SK-N-SH treated with all-trans-retinoic acid at 6 μM for 48 hours (cell line): ENCODE measurements at places on chromosomes 4 and X.

GRCh38 chr4:120924931-120925330 lies 2.4 kb upstream of the PRDM5 start:
- no peak for ATAC-seq

DNA sequence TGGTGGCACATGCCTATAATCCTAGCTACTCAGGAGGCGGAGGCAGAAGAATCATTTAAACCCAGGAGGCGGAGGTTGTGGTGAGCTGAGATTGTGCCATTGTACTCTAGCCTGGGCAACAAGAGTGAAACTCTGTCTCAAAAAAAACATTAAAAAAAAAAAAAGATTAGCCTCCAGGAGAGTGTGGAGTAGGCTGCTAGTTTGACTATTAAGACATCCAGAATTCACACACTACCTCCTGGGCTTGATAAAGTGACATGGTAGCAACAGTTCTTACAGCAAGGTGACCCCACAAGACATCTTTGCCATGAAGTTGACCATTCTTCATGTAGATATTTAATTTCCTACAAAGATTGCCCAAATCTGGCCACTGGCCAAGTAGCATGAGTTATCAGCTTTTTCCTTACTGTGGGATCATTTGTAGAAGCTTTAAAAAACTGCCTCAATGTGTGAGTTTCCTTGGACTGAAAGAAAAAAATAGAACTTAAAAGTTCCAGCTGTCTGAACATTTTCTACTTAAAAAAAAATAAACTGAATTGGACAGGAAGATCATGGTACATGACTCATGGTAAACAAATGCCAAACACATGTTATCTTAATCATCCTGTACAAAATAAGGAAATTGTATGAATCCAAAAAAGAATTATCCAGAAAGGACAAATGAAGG lies 35.3 kb upstream of the SPRY1 start:
- peak; percentile 75 for ATAC-seq

DNA sequence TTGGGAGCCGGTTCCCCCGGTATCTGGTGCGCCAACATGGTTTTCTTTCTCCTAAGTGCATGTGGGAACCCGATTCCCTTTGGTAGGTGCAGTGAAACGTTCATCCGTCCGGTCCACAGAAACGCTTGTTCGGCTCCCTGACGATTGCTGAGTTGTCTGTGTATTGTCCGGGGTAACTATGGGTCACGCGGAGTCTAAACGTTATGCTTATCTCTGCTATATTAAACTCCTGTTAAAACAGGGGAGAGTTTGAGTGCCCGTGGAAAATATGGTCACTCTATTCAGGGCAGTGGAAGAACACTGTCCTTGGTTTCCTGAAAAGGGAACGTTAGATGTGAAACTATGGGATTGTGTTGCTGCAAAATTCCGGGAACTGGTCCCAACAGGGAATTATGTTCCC lies 32.4 kb upstream of the MGST2 start:
- no peak for ATAC-seq

DNA sequence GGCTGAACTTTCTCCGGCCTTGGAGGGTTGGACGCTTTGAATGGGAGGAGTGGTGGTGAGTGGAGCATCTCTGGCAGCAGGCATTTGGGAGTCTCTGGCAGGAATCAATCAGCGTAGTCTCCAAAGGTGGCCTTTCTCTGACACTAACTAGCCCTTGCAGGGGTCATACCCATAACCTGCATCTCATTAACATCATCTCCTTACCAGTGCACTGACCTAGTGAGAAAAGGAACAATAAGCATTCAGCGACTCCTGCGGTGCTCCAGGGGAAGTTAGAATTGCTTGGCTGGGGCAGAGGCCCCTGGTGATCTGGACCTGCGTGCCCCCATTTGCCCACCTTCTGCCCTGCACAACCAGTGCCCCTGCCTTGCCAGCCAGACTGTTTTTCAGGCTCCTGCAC lies 161.9 kb downstream of the PTTG2 start:
- no peak for ATAC-seq

- ATAC-seq = peak; percentile 41; the same call in 1 of the 3 replicates
Observed at GRCh38 chr4:68152411-68152810, 22.7 kb upstream of the TMPRSS11F start.

DNA sequence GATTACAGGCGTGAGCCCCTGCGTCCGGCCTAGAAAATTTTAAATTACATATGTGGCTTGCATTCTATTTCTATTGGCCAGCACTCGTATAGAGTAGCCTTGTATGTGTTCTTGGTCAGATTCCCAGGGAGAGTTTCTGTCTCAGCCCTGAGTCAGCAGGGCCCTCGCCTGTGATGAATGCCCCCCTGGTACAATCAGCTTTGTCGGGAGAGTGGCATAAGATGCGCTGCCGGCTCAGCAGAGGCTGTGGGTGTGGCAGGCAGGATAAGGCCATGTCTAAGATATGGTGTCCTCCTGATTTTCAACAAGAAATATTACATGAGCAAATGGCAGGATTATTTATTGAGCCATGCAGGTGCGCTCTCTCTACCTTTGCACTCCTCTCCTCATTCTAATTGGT lies 1.6 kb upstream of the REELD1 start:
- ATAC-seq = no peak; the same call in 2 of the 3 replicates

DNA sequence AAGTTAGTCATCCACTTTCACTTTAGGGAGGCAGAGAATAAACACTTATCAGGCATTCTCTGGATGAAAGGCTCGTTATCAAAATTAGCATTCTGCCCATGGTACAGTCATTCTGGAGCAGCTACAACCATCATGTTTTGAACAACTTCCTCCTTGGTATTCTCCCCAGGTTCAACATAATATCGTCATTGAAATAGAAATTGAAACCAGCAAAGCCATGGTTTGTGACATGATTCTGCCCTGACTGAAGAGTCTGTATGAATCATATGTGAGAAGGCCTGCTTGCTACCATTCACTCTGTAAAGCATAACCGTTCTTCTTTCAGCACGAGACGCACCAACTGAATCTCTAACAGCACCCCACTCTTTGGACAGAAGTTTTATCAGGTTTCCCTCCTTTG lies 127.5 kb upstream of the RADX start:
- no peak for ATAC-seq
